ENCODE measurements at places on chromosomes 13 and 19.

- no peak for DNase-seq
These were observed 269.3 kb downstream of the UQCRFS1 start for GRCh38 chr19:28943651-28944050.

DNA sequence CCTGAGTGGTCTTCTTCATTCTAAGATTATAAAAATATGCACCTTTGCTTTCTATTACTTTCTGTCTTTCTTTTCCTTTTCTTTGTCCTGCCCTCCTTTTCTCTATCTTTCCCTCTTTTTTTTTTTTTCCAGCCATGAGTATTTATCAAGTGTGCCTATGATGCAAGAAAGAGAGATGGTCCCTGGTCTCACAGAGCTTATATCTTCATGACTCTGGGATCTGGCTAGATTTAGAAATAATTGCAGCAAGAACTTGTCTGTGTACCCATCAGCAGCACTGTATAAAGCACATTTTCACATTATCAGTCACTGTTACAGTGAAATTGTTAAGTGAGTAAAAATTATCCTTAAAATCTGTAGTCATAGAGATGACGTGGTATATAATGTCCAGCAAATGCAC is 31.6 kb upstream of the GAS6 start:
- no peak for DNase-seq

GRCh38 chr13:23510979-23511735 is 59.1 kb upstream of the TNFRSF19 start:
- DNase-seq: no peak

GRCh38 chr13:21234526-21234925 is 58.1 kb downstream of the MRPL57 start:
- DNase-seq: no peak

GRCh38 chr19:55437410-55437809 is 5.7 kb downstream of the SHISA7 start:
- no peak for DNase-seq

DNA sequence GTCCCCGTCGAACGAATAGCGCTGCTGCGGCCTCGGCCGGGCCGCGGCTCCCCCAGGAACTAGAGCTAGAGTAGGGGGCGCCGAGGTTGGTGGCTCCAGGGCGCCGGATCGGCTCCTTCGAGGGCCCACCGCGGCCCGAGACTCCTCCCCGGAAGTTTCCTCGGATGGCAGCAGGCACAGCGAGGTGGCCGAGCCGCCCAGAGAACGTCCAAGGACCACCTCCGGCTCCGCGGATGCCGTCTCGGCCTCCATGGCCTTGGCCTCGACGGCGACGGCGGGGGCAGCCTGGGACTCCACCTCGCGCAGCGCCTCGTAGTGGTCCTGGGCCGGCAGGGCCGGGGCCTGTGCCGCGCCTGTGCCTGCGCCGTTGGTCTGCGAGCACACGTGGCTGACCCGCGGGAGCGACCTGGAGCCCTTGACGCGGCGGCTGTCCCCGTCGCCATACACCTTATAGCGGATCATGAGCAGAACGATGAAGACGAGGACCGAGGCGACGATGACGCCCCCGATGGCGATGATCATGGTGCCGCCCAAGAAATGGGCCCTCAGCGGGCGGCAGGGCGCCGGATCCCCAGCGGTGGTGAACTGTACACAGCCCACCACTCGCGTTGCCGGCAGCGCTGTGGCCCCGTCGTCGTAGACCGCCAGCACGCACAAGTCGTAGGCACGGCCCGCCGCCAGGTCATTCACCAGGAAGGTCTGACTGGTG is 11.8 kb downstream of the IFNL1 start:
- DNase-seq: no peak

GRCh38 chr19:39843919-39844793 is 2.0 kb downstream of the FBL start:
- DNase-seq: no peak

DNA sequence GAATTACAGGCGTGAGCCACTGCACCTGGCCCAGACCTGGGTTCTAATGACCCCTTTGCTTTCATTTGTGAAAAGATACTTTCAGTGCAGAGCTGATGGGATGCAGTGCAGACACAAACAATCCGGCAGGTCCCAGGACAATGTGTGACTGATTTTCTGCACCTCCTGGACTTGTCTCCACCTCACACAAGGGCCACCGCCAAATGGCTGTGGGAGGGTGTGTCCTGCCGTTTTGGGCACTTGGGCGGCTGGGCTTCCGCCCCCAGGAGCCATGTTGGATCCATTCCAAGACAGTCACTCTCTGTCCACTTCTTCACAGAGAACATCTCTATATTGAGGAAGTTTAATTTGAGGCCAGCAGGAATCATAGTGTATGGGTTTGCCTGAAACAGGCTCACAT is 112.3 kb upstream of the ZNF507 start:
- no peak for DNase-seq

GRCh38 chr13:104645786-104646185 is 1579.6 kb upstream of the SLC10A2 start:
- no peak for DNase-seq

GRCh38 chr19:46571495-46571894 is 29.6 kb upstream of the CALM3 start:
- no peak for DNase-seq

DNA sequence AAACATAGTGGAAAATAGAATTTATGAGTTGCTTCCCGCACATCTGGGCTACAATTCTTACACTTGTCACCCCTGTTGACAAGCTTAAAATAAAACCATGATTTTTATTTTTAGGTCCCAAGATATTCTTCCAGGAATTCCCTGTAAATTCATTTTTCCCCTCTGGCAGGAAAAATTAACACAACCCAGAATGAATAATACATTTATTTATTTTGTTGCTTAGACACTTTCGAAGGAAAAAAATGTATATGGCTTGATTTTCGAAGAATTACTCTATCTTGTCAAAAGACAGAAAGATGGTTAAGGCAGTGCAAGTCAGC is 74.4 kb downstream of the LHFPL6 start:
- no peak for DNase-seq

DNA sequence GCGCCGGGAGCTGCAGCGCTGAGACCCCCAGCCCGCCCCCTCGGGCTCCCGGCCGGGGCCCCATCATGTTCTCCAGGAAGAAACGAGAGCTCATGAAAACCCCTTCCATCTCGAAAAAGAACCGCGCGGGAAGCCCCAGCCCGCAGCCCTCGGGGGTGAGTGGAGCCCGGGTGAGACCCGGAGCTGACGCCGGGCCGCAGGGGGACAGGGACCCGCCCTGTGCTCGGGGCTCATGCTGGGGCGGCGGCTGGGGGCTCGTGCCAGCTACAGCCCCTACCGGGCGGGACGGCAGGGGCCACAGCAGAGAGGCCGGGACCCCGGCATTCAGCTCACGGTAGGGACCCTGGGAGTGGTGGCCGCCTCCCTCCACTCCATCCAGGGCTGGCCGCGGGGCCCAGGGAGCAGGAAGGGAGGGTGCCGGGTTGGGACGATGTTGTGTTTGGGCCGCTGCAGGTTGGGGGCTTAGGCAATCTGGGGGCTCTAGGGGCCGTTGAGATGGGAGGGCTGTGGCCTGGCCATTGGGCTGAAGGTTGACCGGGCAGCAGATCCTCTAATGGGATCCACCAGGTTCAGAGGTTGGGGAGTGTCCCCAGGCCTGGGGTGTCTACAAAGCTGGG is 482 bp downstream of the ARHGAP45 start:
- no peak for DNase-seq

DNA sequence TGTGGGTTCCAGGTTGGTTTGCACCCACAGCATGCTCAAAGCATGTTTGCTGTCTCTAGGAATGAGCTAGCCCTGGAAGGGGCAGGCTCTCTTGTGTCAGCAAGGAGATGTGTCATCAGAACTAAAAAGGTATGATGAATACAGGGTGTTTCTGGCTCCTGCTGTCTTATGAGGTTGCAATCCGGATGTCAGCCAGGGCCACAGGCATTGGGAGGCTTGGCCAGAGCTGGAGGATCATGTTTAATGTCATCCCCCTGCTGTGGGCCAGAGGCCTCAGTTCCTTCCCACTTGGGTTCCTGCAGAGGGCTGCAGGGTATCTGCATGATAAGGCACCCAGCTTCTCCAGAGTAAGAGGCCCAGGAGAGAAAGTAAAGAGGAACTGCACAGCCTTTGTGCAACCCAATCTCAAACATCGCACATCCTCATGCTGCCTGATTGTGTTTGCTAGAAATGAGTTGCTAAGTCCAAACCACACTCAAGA is 193.6 kb downstream of the COL4A1 start:
- DNase-seq: no peak

DNA sequence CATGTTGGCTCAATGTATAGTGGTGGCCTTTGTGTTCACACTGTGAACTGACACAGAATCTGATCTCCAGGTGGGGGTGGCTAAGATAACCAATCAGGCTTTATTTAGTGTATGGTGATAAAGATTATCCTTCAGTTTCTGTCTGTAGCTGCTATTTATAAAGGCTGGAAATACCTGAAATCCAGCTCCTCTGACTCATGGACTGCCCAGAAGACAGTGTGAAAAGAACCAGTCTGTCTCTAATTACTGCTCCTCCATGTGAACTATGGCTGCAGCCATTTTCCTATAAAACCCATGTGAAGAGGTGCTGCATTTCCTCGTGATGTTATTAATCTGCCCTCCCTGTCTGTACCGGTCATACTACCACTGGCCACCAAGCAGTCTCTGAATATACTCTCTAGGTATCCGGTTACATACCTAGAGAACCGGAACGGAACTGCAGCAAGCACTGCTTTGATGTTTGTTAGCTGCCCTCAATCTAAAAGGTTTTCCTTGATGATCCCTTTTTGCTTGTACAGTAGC is 238.0 kb downstream of the LHFPL6 start:
- no peak for DNase-seq

GRCh38 chr13:41302743-41303142 is 8.3 kb upstream of the NAA16 start:
- no peak for DNase-seq

GRCh38 chr13:110308656-110309359 is 1.7 kb downstream of the COL4A2 start:
- DNase-seq: no peak

GRCh38 chr13:55062662-55063061 is 2034.0 kb downstream of the OLFM4 start:
- DNase-seq: no peak

DNA sequence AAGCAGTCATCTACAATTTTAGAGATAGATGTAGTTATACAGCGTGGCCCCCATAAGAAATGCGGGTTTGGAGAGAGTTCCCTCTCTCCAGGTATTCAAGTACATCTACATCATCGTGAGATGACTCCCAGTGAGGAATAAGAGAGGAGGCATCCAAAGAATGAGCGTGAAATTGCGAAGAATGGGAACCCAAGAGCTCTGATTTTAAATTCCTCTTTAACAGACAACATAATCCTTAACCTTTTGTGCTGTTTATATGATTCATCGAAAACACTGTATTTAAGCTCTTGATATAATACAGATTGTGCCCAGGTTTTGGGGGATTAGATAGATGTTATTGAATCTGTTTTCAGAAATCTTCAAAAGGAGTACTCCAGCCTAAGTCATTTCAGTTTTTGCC is 161.5 kb downstream of the COG6 start:
- no peak for DNase-seq

DNA sequence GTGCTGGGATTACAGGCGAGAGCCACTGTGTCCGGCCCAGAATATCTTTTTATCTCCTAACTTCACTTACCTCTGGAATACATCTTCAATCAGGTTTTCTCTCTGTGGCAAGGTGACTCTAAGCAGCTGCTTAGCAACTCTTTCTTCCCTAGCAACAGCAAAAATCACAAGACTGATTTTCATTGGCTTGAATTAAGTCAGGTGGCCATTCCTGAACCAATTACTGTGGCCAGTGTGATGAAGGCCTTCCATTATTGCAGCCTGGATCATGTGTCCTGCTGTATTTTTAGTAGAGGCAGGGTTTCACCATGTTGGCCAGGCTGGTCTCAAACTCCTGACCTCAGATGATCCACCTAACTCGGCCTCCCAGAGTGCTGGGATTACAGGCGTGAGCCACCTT is 9.0 kb upstream of the LTBP4 start:
- DNase-seq: no peak

DNA sequence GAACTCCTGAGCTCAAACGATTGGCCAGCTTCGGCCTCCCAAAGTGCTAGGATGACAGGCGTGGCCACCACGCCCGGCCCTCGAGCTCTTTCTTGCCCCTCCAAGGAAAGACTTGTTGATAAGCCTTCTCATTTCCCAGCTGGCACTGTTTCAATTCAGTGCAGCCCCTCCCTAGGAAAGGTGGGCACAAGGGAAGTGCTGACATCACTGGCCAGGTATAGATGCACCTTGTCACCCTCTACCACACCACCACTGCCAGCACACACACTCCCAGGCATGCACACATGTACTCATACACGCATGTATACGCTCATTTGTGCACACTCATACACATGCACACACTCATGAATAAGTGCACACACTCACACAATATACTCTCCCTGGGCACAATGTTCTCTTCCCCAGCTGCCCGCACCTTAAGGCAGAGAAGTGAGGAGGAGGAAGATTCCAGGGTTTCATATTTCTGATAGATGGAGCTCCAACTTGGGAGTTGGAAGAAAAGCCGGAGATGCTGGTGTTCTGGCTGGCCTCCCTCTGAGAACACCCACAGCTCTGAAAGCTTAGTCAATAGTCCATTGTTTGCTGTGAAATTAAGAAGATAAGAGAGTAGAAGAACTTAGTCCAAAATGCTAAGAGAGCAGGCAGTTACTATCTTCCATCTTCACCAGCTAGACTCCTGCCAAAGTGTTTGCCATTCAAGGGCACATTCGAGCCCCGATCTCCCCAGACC is 196.7 kb downstream of the FOXO1 start:
- DNase-seq: peak; percentile 57

GRCh38 chr13:110225609-110226574 is 81.1 kb downstream of the COL4A1 start:
- DNase-seq: no peak

GRCh38 chr19:32606289-32606688 is 25.3 kb downstream of the PDCD5 start:
- DNase-seq: no peak

GRCh38 chr13:75699062-75699461 is 62.9 kb downstream of the LMO7 start:
- no peak for DNase-seq

DNA sequence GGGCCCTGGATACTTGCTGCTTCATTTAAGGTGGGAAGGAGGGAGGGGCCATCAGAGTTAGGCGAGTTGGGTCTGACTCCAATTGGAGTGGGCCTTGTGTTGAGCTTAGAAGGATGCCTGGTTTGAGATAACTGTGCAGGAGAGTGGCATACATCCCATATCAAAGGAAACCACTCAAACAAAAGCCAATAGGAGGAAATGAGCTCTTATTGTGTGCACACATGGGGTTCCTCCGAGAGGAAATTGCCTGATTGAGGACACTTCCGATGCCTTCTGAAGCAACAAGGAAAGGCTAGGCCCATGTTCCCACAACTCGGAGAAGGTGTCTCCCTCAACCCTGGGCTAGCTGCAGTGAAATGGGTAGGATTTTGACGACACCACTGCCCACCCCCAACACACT is 19.6 kb downstream of the MBNL2 start:
- DNase-seq: no peak
